ENCODE measurements at places on chromosomes 4 and X.

DNA sequence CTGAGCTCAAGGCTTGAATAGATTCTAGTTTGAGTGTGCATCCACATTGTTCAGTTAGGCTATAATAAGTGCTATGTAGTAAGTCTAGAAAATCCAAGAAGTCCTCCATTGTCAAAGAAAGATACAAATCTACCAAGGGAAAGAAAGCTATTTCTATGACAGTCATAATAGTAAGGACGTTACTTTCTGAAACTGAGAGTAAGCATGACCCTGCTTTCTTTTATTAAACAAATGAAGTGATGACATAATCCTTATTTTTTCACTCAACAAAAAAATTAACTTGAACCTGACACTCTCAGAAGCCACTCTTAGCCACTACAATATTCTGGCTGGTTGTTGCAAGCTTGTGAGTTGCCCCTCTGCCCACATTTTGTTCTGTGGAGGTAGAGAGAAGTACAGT, 33.8 kb upstream of the AMELX start:
- DNase-seq, result no peak

GRCh38 chrX:24371391-24371972, 11.0 kb downstream of the SUPT20HL1 start:
- peak; percentile 29 for DNase-seq

- no peak for DNase-seq
These were observed 62.6 kb downstream of the CHIC2 start for GRCh38 chr4:54001668-54002365.

DNA sequence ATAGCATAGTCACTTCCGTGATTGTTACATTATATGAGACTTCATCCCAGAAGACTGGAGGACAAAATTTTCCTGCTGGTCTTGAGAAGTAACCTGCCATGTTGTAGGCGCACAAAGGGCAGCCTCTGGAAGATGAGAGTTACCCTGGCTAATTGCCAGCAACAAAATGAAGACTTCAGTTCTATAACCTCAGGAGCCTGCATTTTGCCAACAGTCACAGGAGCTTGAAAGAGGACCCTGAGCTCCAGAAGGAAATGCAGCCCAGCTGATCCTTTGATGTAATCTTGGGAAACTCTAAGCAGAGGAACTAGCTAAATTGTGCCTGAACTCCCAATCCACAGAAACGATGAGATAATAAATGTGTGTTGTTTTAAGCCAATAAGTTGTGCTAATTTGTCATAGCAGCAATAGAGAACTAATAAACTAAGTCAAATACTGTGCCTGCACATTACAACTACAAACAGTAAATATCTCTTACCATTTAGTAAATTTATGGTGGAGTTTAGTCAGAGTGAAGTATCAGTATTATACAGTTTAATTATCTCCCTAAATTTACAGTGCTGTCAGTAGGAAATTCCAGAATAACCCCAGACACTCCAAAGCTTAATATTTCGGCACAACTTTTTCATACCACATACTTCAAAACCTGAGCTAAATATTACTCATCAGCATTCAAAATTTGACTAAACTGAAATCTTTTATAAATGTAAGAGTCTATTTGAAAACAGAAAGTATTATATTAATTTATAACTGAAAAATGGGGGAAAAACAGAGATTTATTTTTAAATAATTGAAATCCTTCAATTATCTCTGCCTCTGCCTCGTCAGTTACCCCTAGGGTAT, 90.1 kb upstream of the MAPK10 start:
- DNase-seq, result no peak

- no peak for DNase-seq
These were observed 936.3 kb downstream of the CENPC start for GRCh38 chr4:66609014-66609413.

GRCh38 chrX:69951753-69952152, 98.0 kb downstream of the AWAT2 start:
- no peak for DNase-seq

All from COR-L47 (cell line).